T-helper 2 cell treated with Interferon-gamma antibody and Interleukin-4, amounts not matched to agents 5 μg/mL and 100 μg/mL, for 36 hours (primary cell): ENCODE measurements at places on chromosomes 4 and X.

DNA sequence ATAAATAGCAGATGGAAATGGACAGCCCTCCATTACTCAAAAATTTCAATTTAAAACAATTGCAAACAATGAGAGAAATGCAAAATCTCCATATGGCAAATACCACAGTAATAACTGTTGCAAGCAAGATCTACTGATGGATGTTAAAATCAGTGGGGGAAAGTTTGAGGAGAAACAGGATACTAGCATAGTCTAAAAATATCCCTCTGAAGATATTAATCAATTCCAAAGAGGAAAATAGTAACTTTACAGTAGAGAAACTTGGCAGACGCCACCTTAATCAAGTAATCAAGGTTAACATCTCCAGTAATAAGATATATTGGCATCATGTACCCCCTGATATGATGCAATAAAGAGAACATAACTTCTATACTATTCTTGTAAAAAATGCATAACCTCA is 344.8 kb downstream of the ZNF674 start:
- no peak for DNase-seq
- H3K4me1 ChIP-seq: peaks cover 10% of the 10 kb centered on the region
- peaks cover 1% of the 10 kb centered on the region for H3K36me3 ChIP-seq
- no peak overlapping the region for H3K4me3 ChIP-seq

DNA sequence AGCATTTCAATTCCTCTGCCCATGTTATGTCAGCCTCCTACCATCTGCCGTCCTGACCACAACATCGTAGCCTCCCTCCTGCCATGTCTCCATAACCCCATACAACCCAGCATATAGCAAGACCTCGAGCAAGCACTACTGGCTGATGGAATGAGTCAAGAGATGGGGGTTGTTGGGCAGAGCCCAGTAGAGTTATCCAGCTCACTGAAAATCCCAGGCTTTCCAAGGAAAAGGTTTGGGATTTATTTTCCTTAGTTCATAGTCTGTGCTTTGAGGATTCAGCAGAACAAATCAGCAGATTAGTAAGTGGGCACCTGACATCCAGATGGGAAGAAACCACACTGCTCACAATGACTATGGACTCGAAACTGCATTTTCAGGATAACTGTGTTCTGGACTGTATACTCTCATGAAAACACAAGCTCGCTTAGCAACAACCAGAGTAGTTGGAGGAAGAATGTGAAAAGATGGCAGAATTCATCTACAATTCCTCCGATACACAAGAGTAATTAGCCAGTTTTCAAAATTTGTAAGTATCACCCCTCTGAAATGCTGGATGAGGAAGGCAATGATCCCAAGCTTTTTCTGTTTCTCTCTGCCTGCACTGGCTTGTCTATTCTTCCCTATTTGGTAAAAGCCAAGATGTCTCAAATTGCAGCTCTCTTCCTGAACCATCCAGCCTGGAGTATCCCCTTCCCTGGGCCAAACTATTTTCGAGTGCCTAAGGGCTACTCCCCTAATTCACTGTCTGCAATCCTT is 186.2 kb upstream of the TBL1X start:
- peak overlapping the region; percentile 93 for H3K27ac ChIP-seq
- H3K4me3 ChIP-seq: peak overlapping the region; percentile 73
- no peak for DNase-seq
- peaks cover 27% of the 10 kb centered on the region for H3K4me1 ChIP-seq
- peaks cover 3% of the 10 kb centered on the region for H3K36me3 ChIP-seq
- peaks cover 2% of the 10 kb centered on the region for H3K27me3 ChIP-seq

- H3K4me3 ChIP-seq: no peak overlapping the region
- H3K36me3 ChIP-seq: no peaks in the 10 kb centered on the region
- no peak for DNase-seq
- H3K27me3 ChIP-seq: peaks cover 3% of the 10 kb centered on the region
- no peak overlapping the region for H3K27ac ChIP-seq
- H3K4me1 ChIP-seq: no peaks in the 10 kb centered on the region
Observed at GRCh38 chr4:124322234-124323065, 390.1 kb downstream of the ANKRD50 start.

DNA sequence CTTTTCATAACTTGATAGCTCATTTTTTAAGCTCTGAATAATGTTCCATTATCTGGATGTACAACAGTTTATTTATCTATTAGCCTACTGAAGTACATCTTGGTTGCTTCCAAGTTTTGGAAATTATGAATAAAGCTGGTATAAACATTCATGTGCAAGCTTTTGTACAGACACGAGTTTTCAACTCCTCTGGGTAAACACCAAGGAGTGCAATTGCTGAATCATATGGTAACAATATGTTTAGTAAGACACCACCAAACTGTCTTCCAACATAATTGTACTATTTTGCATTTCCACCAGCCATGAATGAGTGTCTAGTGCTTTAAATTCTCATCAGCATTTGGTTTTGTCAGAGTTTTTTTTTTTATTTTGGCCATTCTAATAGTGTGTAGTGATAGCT is 266.7 kb upstream of the ATOH1 start:
- no peak for DNase-seq
- no peaks in the 10 kb centered on the region for H3K36me3 ChIP-seq
- H3K4me1 ChIP-seq: no peaks in the 10 kb centered on the region
- H3K27me3 ChIP-seq: no peaks in the 10 kb centered on the region

GRCh38 chr4:91436556-91436955 is 867.2 kb upstream of the GRID2 start:
- H3K4me3 ChIP-seq: no peak overlapping the region
- no peaks in the 10 kb centered on the region for H3K36me3 ChIP-seq
- H3K27me3 ChIP-seq: no peaks in the 10 kb centered on the region
- no peak for DNase-seq

DNA sequence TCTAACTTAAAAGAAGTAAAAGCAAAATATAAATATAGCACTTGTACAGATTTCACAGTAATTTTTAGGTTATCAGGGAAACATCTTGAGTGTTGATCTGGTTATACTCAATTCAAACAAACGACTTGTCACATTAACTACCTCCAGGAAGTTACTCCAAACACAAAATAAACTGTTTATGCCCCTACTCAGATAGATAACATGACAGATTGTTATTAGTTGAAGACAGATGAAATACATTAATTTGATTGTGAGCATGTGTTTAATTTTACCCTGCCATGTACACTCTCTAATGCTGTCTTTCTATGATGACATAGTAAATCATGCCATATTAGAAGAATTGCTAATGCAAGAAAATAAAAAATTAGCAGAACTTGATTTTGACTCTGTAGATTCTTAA is 88.0 kb downstream of the RAB28 start:
- peaks cover 2% of the 10 kb centered on the region for H3K36me3 ChIP-seq
- DNase-seq: no peak
- H3K4me3 ChIP-seq: no peak overlapping the region

DNA sequence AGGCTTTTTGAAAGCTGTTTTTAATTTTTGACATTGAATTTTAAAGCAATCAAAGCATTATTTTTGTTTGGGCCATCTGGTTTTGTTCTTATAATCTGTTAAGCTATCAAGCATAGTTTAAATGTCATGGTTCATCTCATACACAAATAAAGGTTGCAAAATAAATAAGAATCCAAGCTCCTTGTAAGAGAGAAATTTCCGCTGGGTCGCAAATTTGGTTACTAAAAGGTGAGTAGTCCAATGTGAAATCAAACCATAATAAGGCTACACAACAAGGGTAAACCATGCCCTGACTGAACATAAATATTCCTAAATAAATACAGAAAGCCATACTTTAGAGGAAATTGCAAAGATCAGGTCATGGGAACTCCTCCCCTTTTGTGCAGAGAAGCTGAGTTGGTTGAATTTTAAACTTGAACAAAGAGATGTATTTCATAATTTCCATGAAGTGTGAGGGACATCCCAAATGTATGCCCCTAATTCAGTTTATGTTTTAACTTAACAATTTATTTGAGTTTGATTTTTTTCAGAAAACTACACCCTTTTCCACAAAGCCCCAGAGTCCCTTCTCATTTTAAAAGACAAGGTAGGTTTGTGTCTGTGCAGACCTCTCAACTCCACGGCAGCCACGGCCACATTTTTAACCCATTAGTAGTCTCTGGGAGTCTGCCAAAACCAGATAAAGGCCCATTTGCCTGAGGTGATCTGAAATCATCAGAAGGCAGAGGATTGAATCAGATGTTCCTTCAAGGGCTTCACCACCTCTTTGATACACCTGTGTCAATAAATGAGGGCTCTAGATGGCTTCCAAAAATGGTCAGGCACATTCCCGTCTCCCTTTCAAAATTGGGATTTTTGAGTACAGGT is 85.2 kb downstream of the PLAC1 start:
- DNase-seq: no peak
- no peak overlapping the region for H3K4me3 ChIP-seq
- peaks cover 8% of the 10 kb centered on the region for H3K4me1 ChIP-seq
- no peak overlapping the region for H3K27ac ChIP-seq
- H3K36me3 ChIP-seq: no peaks in the 10 kb centered on the region

DNA sequence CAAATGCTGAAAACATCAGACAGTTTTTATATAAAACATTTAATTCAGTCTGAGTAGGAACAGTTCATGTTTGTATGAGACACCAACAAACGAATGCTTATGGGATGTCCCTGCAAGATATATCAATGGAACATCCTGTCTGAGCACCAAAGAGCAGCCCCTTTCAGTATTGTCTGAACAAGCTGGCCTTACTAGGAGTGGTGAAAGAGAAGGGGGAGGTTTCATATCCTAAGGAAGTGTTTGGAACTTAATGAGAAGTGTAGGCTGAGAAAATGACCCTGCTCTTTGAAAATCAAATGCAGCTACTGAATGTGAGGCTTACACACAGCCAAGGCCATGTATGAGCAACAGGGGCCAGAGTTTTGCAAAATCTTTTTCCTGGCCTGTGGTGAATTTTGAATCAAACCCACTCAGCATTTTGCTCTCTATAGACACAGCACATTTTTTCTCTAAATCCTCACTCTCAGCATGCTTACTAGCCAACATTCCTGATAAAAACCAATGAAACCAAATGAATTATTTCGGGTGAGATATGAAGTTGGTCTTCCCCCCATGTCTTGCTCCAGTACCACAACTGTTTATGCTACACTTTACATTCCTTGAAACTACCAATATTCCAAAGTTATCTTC is 119.4 kb downstream of the LUZP4 start:
- H3K27ac ChIP-seq: no peak overlapping the region
- no peaks in the 10 kb centered on the region for H3K36me3 ChIP-seq
- no peak for DNase-seq
- no peak overlapping the region for H3K4me3 ChIP-seq
- H3K27me3 ChIP-seq: no peaks in the 10 kb centered on the region
- H3K4me1 ChIP-seq: no peaks in the 10 kb centered on the region

DNA sequence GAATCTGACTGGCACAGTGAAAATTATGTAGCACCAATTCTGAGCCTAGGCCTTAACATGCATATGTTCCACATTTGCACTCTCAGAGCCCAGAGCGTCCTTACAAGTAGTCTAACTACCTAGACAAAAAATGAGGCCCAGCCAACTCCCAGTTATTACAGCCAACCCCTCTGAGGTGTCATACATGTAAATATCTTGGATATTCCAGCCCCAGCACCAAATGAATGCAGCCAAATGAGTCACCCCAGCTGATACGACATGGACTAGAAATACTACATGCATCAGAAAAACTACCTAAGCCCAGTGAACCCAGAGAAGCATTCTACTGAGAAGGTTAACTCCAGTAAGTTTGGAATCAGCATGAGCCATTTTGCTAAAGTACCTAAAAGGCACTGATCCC is 145.1 kb downstream of the STPG2 start:
- no peak overlapping the region for H3K27ac ChIP-seq
- no peaks in the 10 kb centered on the region for H3K27me3 ChIP-seq
- DNase-seq: no peak
- no peaks in the 10 kb centered on the region for H3K36me3 ChIP-seq
- no peaks in the 10 kb centered on the region for H3K4me1 ChIP-seq
- H3K4me3 ChIP-seq: no peak overlapping the region

- no peak overlapping the region for H3K27ac ChIP-seq
- H3K4me3 ChIP-seq: no peak overlapping the region
- H3K36me3 ChIP-seq: no peaks in the 10 kb centered on the region
- DNase-seq: no peak
Observed at GRCh38 chrX:9940421-9940820, 26.7 kb upstream of the CLDN34 start.

GRCh38 chr4:79253924-79254323 is 71.9 kb downstream of the NAA11 start:
- no peak overlapping the region for H3K4me3 ChIP-seq
- no peak for DNase-seq
- H3K27ac ChIP-seq: no peak overlapping the region
- H3K4me1 ChIP-seq: no peaks in the 10 kb centered on the region
- no peaks in the 10 kb centered on the region for H3K36me3 ChIP-seq

GRCh38 chr4:8869898-8870646 is 1.6 kb downstream of the HMX1 start:
- peaks cover 3% of the 10 kb centered on the region for H3K36me3 ChIP-seq
- peaks cover 73% of the 10 kb centered on the region for H3K27me3 ChIP-seq
- DNase-seq: no peak
- no peak overlapping the region for H3K4me3 ChIP-seq
- peak overlapping the region; percentile 11 for H3K27ac ChIP-seq
- no peaks in the 10 kb centered on the region for H3K4me1 ChIP-seq

GRCh38 chr4:17068891-17069290 is 170.4 kb upstream of the LDB2 start:
- no peaks in the 10 kb centered on the region for H3K27me3 ChIP-seq
- H3K27ac ChIP-seq: no peak overlapping the region
- H3K36me3 ChIP-seq: no peaks in the 10 kb centered on the region
- no peaks in the 10 kb centered on the region for H3K4me1 ChIP-seq
- no peak overlapping the region for H3K4me3 ChIP-seq
- DNase-seq: no peak

DNA sequence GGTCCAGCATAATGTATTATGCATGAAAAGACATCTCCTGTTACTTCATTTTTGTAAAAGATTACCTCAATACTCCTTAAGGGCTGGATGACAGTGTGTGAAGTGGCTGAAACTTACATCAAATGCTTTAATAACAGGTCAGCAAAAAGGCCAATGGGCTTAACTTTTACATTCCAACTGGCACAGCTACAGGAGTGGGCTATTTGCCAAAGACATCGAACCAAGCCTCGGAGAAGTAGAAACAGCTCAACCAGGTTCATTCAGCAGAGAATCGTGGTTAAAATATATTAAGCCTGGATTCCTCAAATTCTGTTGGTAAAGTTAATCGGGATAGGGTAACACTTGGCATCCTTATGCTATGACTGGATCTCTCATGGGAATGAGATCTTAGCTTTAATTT is 639.7 kb downstream of the TRIML1 start:
- no peaks in the 10 kb centered on the region for H3K4me1 ChIP-seq
- no peak overlapping the region for H3K4me3 ChIP-seq
- no peaks in the 10 kb centered on the region for H3K27me3 ChIP-seq
- DNase-seq: no peak
- no peaks in the 10 kb centered on the region for H3K36me3 ChIP-seq

GRCh38 chrX:84475596-84475995 is 26.7 kb downstream of the HDX start:
- DNase-seq: no peak
- H3K4me1 ChIP-seq: no peaks in the 10 kb centered on the region

GRCh38 chr4:41329361-41329760 is 72.6 kb downstream of the UCHL1 start:
- H3K27ac ChIP-seq: no peak overlapping the region
- no peaks in the 10 kb centered on the region for H3K36me3 ChIP-seq
- DNase-seq: no peak
